A549 (cell line): ENCODE measurements at places on chromosomes 1 and 21.

- no peak for DNase-seq
These were observed 96.4 kb downstream of the GLIS1 start for GRCh38 chr1:53642607-53643006.

- DNase-seq = no peak
These were observed 127.1 kb upstream of the GADD45A start for GRCh38 chr1:67557696-67558448.

GRCh38 chr1:27662261-27662660 lies 9.7 kb downstream of the IFI6 start:
- no peak for DNase-seq

- DNase-seq = no peak
These were observed 121.0 kb upstream of the TSPAN2 start for GRCh38 chr1:115210302-115210711.

GRCh38 chr1:233443040-233443760 lies 115.7 kb downstream of the MAP3K21 start:
- peak; percentile 19 for DNase-seq
